Retina (tissue), 1 donor: ENCODE measurements at places on chromosomes 3 and 15.

DNA sequence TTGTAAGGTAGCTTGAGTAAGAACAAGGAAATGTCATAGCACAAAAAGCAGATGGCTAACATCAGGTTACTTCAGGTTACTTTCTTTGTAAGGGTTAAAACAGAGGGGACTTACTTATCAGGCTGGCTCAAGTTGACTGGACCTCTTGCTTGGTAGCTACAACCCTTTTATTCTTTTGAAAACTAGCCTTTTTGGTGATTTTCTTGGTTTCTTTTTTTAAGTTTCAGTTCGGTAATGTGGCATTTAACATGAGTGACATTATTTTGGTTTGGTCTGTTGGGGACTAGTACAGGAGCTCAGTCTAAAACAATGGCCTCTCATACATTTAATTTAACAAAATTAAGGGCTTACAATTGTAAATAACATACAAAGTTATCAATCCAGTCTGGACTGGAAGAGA, 621.4 kb downstream of the OTOL1 start:
- no peak for DNase-seq

DNA sequence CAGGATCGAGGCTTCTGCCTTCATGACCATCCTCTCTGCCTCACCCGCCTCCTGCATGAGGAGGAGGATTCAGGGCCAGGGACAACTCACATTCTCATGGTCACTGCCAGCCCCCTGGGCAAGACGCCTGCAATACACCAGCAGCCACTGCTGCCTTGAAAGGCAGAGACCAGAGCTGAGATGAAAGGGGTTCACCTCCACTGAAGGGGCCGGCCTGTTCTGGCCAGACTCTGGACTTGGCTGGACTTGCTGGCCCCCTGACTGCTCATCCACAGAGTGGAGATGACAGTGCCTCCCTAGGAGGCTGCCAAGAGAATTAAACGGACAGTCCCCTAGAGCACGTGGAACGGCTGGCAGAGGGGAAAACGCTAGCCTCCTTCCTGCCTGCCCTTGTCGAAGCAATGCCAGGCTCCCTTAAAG, 35.2 kb downstream of the MGLL start:
- DNase-seq: peak; percentile 42

DNA sequence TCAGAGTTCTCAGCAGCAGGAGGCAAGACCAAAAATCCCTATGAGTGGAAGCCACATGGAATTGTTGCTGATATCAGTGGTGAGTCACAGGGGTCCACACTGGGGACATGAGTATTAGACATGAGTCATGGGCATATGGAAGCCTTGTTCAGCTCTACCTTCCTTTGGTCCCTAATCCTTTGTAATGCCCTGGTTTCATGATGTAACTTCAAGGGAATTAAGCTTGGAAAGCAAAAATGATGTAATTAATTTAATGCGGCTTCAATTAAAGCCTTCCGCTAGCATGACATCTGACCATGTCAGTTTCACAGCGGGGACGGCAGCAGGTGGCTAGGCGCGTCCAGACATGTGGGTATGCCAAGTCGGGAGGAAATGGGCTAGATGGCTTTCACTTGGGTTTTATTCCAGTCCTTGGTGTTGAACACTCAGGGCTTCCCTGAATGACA, 176.1 kb upstream of the RGMA start:
- DNase-seq: no peak

GRCh38 chr3:115156046-115156654, 9.1 kb upstream of the ZBTB20 start:
- no peak for DNase-seq

GRCh38 chr3:127606981-127607595, 8.9 kb downstream of the MCM2 start:
- no peak for DNase-seq

DNA sequence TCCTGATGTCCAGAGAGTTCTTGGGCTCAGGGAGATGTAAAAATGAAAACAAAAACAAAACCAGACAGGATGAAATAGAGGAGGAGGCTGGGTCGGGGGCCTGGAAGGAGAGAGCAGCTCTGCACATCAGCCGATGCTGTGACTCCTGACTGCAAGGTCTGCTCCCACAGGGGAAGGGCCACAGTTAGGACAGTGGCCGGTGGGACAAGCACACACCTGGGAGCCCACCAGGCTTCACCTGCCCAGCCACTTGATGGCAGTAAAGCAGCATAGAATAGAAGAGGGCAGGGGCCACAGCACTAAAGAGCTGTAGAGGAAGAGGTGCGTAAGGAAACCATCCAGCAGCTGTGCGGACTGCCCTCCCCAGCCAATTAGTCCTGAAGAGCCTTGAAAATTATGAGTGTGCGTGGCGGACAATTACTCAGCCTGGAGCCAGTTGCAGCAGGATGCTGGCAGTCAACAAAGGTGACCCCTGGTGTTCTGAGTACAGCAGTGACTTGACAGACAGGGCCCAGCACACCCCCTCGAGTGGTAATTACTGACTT, 29.8 kb downstream of the ALS2CL start:
- DNase-seq: peak; percentile 61

GRCh38 chr3:8887435-8888300, 75.6 kb downstream of the RAD18 start:
- DNase-seq: no peak

GRCh38 chr3:159964166-159964973, 24.3 kb upstream of the IL12A start:
- no peak for DNase-seq
